ENCODE measurements at places on chromosomes 7 and 10.
A peak's percentile ranks its signal among the peaks of the same experiment; 100 is the strongest.

DNA sequence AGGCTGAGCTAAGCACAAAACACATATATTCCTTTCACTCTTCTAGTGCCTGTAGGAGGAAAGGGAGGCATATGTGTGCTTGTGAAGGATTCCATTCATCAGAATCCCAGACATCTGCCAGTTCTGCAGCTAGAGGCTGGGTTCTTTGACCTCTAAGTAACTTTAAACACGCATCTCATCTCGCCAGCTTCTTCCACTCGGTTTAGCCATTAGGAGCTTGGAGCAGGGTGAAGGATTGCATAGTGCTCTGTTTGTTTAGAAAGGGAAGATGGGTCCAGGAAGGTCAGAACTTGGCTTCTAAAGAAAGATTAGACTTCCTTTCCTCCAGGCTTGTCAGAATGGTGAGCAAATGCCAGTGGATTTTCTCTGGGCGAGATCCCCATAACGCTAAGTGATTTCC lies 43.6 kb downstream of the HK1 start:
- no peak for DNase-seq

GRCh38 chr7:95478272-95479037 lies 7.3 kb upstream of the ASB4 start:
- peak; percentile 37 for DNase-seq

- DNase-seq: peak; percentile 32
Measured at GRCh38 chr7:20158684-20159083, 58.5 kb downstream of the MACC1 start.

GRCh38 chr10:116833986-116834985 lies 15.0 kb upstream of the ENO4 start:
- DNase-seq: no peak

DNA sequence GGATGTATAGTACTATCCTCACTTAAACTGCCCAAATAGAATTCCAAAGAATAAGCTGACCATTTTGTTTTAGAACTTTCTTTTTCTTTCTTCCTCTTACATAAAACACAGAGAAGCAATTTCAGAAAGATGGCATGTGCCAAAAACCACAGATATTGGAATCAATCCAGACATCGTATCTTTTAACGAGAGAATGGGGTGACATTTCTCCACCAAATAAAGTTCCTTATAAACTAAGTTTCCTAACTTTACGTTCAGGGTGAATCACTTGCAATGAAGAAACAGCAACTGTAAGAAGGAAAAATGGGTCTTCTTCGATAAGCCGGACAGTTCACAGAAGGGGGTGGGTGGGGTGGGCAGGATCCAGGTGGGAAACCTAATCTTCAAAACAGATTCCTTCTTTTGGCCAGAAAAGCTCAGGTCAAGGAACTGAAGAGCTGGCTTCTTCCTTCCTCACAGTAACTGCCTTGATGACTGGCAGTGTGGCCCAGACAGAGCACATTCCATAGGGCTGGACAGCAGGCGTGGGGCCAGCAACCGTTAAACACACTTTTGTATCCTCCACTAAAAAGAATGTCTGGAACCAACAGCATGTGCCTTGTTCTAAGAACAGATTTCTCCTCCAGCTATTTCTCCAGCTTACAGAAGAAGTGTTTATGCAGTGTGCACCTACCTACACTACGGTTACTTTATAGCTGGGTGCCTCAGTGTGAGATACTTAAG lies 31.5 kb downstream of the CREB3L2 start:
- DNase-seq: peak; percentile 93

- DNase-seq: no peak
Measured at GRCh38 chr10:122828716-122829255, 16.9 kb downstream of the CUZD1 start.

DNA sequence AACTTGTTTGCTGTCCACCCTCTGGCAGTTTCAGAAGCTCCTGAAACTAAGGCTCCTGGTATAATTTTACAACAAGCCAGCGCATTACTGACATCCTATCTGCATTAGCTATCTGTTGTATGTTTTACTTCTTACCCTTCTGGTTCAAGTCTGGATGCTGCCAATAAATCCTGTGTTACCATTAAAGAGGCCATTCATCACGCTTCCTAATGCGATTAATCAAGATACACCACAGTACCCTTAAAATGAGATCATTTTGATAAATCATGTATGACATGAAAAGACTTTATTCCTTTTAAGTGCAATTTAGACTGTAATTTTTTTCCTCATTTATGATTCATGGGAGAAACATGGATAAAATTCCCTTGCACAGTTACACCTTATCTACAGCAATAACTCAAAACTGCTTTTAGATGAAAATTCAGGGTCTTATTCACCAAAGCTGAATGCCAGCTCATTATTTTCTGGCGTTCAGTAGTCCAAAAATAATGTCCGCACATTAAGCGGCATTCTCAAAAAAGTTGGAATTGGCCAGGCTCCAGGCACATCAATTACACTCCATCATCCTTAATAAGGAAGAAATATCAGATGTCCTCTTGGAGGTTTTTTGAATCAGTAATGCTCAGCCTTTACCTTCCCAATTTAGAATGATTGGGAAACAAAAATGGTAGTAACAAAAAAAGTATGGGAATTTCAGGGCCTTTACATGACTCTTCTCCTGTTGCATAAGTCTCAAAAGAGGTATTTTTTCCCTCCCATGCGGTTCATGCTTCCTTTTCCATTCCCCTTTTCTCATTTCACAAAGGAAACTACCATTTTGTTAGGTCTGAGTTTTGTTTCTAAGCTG lies 878.5 kb downstream of the LRMDA start:
- peak; percentile 85 for DNase-seq

- DNase-seq: peak; percentile 85
Measured at GRCh38 chr10:4586776-4587175, 239.2 kb upstream of the AKR1E2 start.

DNA sequence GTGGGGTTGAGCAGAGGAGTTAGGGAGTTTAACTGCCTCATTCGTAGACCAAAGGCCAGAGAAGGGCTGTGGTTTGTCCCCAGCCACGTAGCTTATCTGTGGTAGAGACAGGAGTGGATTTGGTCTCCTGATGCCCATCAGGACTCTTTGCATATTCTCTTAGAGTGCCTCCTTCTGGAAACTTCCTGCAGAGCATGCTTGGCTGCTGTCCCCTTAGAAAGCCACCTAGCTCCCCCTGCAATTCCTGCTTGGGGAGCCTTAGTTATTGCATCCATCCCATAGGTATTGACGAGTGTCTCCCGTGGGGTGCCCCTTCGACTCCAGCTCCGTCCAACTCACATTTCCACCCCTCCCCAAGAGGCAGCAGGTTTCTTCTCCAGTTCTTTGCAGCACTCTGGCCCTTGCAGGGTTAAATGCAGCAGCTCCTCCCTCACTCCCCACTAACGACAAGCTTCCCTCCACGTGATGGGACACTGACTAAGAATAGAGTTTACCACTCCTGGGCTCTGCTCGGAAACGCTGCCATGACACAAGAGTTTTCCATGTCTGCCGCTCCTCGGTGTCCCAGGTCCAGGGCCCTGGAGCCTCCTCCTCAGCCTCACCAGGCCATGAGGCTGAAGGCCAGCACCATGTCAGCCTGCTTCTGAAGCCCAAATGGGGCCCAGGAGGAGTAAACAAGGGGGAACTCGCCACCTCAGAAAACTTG lies 147.8 kb upstream of the UNC5B start:
- DNase-seq: no peak

GRCh38 chr10:107656932-107657331 lies 492.4 kb upstream of the SORCS1 start:
- DNase-seq: no peak

GRCh38 chr7:9657257-9657656 lies 1223.8 kb downstream of the NXPH1 start:
- no peak for DNase-seq

DNA sequence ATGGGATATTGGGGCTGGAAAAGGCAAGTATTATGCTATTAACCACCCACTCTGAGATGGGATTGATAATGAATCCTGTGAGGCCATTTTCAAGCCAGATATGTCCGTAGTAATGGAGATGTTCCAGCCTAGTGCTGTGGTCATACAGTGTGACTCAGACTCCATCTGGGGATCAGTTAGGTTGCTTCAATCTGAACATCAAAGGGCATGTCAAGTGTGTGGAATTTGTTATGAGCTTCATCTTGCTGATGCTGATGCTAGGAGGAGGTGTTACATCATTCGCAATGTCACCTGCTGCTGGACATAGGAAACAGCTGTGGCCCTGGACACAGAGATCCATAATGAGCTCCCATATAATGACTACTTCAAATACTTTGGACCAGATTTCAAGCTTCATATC lies 144.7 kb downstream of the PLCE1 start:
- DNase-seq: peak; percentile 69

DNA sequence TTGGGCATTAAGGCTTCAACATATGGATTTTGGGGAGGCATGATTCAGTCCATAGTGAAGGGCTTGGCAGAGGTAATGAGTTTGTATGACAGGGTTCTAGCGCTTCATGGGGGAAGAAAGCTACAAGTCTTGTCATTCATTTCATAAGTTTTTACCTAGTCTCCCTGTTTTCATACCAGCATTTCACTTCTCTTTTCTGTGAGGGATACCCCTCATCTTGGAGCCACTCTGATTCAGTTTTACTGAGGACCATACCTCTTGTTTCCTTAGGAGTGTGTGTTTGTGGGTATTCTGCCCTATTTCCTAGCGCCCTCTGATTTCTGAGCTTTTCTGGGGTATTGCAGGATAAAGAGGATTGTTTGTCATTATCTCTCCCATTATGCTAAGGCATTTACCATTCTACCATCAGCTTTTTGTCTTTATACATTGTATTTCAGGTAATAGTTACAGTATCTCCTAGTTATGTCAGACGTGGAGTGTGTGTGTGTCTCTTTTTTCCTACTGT lies 6.8 kb downstream of the RSBN1L start:
- no peak for DNase-seq

- DNase-seq: no peak
Measured at GRCh38 chr7:92230547-92230946, 15.2 kb downstream of the KRIT1 start.

All from AG10803 (cell line).